Iris pigment epithelial cell (primary cell): ENCODE measurements at places on chromosomes 16 and 17.

- no peak for DNase-seq
These were observed 63.9 kb downstream of the MARCHF10 start for GRCh38 chr17:62744259-62744658.

DNA sequence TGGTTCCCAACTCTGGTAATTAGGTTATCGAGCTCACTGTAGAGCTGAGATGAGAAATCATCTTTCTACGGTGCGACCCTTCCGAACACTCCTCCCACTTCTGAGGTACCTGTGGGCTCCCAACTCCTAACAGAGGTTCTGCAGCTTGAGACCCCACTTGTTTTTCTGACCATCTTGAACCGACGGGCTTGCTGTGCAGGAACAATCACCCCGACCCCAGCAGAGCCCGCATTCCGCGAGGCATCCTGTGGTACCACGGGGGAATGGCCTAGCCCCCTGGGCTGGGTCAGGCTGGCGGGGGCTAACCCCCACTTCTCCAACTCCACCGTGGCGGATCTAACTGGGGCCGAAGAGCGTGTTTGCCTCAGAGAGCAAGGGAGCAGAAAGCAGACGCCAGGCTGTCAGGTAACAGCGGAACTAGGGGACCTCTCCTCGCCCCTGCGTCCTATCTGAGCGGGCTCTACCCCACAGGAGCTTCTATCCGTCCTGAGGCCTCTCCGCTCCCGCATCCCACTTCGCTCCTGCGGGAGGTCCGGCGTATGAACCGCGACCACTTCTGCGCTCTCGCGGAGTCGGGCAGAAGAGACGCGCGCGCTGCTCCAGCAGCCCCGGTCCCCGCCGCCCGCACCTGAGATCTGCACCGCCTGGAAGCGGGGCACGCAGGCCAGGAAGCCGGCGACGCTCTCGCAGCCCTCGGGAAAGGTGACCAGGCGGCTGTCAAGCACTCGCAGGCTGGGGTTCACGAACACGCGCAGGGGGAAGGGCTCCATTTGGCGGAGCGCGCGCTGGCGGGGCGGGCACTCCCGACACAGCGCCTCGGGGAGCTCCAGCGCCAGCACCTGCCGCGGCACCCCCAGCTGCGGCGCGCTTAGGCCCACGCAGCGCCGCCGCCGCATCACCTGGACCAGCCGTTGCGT lies 761 bp downstream of the PDF start:
- DNase-seq: peak; percentile 34

DNA sequence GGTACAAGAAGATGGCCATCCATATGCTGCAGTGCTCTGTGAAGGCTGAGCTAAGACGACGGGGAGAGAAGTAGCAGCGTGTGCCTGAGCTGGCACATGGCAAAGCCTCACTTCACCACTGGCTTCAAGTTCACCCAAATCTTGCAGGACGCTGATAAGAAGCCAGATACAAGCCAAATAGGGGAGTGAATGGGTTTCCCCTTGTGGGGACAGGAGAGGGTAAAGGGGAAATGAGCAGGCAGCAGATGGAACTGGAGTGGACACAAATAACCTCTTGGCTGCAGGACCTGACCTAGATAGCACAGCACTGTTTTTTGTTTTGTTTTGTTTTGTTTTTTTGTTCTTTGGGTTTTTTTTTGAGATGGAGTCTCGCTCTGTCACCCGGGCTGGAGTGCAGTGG lies 21.0 kb upstream of the PITPNA start:
- no peak for DNase-seq

DNA sequence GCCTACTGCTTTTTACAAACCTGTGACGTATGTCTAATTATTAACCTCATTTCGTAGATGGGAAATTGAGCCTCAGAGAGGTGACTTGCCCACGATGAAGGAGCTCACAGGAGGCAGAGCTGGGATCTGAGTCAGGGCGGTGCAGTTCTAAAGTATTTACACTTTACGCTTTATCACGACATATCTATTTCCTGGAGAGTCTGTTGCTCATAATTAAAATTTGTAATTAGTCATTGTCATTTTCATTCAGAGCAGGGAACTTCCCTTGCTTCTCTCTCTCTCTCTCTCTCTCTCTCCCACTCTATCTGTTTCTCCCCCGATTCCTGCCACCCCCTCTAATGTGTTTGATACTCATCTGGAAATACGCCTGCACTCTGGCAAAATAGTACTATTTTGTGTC lies 5.9 kb downstream of the SLC5A11 start:
- peak; percentile 65 for DNase-seq

DNA sequence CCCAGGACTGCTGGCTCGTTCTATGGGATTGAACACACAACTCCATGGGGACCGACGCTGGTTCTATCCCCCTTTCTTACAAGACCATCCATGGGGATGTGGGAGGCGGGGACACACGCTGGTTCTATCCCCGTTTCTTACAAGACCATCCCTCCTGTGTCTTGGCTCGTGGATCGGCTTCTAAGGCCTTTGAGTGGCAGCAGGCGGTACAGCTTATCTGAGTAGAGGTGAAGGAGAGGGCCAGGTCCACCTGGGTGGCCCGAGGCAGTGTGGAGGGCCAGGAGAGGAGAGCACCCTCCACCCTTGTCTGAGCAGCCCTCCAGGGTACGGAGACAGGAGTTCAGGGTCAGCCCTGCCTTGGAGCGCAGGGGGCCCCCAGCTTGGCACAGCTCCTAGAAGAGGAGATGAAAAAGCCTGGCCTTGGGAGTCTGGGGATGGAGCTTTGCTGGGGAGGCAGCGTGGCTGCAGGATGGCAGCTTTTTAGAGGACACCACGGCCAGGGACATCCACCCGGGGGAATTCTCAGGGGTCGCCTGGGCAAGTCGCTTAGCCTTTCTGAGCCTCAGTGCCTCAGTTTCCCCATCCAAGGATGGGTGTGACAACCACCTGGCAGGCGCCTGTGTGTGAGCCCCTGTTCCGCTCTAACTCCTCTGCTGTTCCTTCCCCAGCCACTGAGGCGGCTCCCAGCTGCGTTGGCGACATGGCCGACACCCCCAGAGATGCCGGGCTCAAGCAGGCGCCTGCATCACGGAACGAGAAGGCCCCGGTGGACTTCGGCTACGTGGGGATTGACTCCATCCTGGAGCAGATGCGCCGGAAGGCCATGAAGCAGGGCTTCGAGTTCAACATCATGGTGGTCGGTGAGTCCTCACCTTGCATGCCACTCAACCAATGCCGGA lies 341.0 kb downstream of the SEC14L1 start:
- no peak for DNase-seq

DNA sequence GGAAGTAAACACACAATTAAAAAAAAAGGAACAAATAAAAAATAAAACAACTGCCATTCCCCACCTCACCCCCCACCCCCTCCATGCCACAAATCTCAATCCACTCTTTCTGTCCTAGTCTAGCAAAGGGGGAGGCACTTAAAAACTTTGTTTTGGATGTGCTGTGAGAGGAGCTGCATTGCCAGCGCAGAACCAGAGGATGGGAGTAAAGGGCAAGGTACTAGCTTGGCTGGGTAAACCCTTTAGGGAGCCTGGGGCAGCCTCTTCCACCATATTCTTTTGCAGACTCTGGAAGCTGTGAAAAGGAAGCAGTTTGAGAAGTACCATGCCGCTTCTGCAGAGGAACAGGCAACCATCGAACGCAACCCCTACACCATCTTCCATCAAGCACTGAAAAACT lies 1.4 kb downstream of the MRPS7 start:
- no peak for DNase-seq

DNA sequence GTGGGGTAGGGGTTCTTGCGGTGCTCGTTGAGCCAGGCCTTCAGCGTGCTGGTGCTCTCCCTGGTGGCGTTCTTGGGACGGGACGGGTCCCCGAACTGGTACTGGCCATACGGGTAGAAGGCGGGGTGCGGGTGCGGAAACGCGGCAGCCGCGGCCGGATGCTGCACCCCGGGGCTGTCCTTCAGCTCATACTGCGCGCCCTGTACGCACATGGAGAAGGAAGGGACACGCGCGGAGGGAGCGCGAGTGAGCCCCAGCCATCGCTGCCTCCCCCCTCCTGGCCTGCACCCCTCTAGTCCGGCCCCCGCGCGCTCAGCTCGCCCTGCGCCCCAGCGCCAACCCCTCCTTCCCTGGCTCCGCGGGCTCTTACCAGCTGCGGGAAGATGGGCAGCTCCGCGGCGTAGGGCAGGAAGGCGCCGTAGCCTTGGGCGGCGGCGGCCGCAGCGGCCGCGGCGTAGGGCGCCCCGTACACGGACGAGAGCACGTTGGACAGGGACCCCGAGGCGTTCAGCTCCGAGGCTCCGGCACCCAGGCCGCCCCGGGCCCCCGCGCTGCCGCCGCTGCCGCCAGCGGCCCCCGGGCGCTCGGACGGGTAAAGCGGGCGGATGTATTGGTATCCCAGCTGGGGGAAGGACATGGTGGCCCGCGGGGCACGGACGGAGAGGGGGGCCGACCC lies 1.0 kb downstream of the IRX3 start:
- DNase-seq: peak; percentile 64

DNA sequence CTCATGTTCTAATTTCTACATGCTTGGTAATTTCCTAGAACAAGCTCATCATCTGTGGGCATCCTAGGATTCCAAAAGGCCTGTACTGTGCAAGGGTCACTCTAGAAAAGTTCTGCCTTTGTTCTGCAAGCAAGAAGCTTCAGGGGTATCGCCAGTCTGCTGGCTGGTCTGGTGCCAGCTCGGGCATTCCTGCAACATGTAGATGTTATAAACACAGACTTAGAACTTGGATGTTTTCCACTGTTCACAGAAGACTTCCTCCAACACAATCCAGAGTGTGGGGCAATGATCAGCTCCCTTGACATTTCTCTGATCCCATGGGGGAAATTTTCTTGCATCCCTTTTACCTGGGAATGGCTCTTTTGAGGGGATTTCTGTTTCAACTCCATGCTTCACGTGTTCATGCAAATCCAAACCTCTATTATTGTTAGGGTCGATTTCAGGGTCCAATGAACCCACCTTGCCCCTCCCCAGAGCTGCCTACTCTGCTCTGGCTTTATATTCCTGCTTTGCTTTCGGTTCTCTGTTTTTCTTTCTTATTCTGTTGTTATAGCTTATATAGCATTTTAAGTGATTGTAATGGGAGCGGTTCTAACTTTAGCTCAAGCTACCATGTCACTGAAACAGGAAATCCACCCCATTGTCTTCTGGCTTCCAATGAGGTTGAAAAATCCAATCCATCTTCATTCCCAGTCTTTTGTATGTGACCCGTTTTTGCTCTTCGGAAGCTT lies 25.3 kb downstream of the UBE2O start:
- peak; percentile 74 for DNase-seq

DNA sequence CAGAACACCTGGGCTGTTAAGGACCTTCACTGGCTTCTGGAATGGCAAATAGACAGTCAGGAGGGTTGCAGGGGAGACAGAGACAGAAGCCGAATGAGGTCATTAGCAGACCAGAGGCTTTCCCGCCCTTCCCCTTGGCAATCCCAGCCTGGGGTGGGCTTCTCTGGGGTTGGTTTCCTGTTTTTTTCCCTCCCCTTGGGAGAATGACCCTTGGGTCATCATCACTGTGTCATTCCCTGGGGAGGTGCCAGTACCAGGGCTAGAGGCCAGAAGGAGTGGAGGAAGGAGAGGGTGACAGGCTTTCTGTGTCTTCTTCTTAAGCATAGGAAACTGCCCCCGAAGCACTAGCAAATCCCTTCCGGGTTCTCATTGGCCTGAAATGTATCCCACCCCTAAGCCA lies 42.9 kb upstream of the IL21R start:
- no peak for DNase-seq

- no peak for DNase-seq
These were observed 9.3 kb downstream of the CEP295NL start for GRCh38 chr17:78893684-78894083.

DNA sequence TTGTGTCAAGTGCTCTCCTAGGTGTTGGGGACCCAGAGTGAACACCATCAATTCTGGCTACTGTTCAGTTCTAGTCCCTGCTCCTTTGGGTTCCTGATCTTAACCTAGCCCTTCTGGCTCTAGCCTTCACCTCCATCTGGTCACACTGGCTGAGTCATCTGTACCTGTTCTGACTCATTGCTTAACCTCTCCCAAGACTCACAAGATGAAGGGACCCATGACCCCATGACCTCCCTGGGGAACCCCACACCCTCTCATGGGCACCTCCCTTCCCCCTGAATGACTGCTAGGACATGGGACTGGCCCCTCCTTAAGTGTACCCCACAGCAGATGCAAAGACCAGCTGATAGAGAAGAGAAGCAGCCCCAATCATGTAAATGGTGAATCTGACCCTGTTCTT lies 345.8 kb upstream of the CDH5 start:
- peak; percentile 68 for DNase-seq

DNA sequence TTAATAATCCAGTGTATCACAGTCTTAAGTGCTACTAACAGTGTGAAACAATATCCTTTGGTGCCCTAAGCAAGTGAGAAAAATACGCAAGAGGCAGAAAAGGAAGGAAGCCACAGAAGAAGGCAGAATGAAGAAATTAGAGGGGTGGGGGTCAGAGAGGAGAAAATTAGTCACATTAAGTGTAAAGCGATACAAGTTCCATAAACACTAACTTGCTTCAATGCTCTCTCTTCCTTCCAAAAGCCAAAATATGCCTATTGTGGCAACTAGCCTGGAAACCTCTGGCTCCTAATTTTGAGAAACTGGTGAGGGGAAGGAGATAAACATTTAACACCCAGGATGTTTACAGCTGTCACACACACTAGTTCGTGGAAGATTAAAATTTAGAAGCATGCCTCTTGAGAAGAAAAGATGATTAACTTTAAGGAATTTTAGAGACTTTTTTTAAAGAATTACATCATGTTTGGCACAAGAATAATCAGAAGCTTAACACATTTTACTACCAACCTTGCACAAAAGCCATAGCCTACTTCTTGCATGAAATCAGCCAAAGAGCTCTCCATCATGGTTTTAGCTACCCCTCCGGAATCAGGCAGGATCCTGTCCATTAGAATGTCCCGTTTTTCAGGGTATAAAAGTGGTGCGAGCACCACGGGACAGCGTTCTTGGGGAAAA lies 44.7 kb downstream of the CNOT1 start:
- DNase-seq: no peak

DNA sequence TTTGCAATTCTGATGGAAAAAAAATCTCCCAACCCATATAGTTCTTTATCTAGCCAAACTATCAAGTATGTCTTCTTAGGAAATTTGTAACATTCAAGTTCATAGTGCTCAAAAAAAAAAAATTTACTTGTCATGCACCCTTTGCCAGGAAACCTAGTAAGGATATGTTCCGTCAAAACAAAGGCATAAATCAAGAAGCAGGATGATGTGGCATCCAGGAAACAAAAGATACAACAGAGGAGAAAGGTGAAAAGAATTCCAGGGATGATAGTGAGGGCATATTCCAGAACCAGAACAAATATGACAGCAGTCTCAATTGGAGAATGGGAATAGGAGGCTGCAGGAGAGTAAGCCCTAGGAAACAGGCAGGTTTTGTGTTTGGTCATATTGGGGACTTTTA lies 104.6 kb downstream of the SPAG9 start:
- DNase-seq: no peak

- DNase-seq: no peak
These were observed 48.8 kb downstream of the RPA1 start for GRCh38 chr17:1878419-1879121.

DNA sequence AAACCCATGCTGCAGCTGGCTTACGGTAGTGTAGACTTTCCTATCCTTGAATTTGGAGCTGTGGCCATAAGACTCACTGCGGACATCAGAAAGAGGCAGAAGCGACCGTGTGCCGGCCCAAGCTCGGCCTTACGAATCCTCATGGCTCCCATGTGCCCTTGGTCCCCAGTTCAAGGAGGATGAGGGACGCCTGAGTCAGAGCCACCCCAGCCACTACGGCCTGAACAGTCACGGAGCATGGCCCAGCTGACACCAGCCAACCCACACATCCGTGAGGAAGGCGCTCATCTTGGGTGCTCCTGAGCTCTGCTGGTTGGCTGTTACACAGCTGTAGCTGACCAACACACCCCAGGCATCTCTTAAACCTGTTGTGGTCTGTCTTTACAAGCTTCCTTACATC lies 44.0 kb downstream of the ZCCHC14 start:
- DNase-seq: no peak
